ENCODE measurements at places on chromosomes 4 and X. TPM values are rescaled to one million over a fixed set of nuclear protein-coding genes. Genes with fewer than 3 reads are reported as not detected.

GRCh38 chr4:142230991-142231390 is 594.6 kb downstream of the IL15 start:
- no peak for DNase-seq

DNA sequence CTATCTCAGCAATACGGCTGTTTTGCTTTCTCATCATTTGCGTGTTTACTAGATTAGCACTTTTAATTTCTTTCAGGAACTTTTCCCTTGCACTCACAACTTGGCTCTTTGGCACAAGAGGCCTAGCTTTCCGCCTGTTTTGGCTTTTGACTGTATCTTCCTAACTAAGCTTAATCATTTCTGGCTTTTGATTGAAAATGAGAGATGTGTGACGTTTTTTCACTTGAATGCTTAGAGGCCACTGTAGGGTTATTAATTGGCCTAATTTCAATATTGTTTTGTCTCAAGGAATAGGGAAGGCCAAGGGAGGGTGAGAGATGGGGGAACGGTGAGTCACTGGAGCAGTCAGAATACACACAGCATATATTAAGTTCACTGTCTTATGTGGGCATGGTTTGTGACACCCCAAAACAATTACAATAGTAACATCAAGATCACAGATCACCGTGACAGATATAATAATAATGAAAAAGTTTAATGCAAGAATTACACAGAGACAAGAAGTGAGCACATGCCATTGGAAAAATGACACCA is 27.3 kb downstream of the MND1 start:
- DNase-seq = no peak

DNA sequence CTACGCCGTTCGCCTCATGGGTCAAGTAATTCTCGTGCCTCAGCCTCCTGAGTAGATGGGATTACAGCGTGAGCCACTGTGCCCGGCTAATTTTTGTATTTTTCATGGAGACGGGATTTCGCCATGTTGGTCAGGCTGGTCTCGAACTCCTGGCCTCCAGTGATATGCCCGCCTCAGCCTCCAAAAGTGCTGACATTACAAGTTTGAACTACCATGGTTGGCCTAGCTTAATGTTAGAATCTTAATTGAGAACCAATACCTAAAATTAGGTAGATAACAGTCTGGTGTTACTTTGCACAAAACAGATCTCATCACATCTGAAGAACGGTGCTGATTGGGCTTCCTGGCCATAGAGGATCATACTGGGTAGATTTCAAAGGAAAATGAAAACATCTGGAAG is 184.9 kb downstream of the VEGFC start:
- no peak for DNase-seq

DNA sequence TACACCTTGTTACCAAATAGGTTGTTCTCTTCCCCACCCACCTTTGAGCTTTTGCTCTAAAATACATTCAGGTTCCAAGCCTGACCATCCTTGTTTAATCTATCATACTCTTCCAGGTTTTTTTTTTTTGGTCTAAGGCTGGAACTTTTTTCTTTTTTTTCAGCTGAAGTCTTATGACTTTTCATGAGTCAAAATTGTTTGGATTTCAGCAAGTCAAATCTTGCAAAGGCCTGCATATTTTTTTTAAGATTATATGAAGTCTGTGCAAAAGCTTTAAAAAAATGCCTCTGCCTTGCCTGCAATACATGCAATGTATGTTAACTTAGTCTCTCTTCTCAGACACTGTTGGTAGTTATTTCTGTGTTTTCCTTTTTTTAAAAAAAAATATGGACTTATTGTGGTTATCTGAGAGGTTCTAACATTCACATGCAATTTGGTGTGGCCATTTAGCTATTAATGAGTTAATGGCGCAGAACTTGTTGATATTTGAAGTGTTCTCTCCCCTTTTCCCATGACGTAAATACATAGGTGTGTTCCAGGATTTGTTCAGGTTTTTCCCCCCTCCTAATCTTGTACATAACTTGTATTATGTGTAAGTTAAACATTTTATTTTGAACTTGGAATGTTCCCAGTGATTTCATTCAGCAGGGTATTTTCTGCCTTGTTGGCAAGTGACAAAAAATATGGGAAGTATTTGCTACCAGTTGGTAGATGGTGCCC is 58.7 kb downstream of the CCKAR start:
- DNase-seq = no peak

DNA sequence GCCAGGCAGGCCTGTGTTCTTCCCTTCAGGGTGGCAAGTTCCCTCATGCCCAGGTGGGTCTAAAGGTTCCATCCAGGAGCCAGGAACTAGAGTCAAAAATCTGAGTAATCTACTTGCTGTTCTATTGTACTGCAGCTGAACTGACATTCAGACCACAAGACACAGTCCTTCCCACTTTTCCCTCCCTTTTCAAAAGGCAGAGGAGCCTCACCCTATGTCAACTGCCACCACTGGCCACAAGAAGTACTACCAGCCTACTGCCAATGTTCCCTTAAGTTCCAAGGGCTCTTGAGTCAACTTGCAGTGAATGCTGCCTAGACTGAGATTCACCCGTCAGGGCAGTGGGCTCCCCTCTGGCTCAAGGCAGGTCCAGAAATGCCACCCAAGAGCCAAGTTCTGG is 133.5 kb downstream of the FAM47B start:
- no peak for DNase-seq

DNA sequence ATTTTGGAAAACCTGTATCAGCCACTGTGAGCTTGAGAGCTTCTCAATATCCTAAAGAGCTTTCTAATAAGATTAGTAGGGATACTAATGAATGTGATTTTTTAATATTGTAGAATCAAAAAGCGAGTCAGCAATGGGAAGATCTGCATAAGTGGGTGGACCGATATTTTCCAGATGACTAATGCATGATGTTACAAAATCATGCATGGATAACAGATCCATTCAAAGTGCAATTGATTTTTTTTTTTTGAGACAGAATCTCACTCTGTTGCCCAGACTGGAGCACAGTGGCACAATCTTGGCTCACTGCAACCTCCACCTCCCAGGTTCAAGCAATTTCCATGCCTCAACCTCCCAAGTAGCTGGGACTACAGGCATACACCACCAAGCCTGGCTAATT is 7.3 kb upstream of the CLDN2 start:
- DNase-seq = no peak

GRCh38 chrX:3143043-3143799 is 102.0 kb downstream of the ARSF start:
- peak; percentile 6 for DNase-seq

DNA sequence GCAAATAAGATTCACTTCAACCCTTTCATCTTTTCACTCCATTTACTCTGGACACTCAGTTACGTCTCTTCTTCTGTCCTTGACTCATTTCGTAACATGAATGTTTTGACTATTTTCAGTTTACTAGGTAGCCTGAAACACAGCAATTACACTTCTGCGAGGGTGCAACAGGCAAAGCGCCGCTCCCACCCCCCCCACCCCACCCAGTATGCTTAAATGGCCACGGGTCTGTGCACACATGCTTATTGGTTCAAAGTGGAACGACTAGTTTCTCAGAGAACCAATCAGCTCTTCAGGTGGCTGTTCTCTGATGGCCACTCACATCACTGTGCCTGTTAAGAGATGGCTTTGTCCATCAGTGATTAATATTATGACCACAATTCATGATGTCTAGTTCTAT is 3.5 kb downstream of the BEND4 start:
- no peak for DNase-seq

- DNase-seq = no peak
Observed at GRCh38 chrX:134538316-134538715, 78.4 kb downstream of the HPRT1 start.

GRCh38 chrX:49862093-49862492 is 17.2 kb upstream of the USP27X start:
- DNase-seq = no peak

GRCh38 chr4:114519368-114519767 is 79.2 kb upstream of the UGT8 start:
- DNase-seq = no peak

DNA sequence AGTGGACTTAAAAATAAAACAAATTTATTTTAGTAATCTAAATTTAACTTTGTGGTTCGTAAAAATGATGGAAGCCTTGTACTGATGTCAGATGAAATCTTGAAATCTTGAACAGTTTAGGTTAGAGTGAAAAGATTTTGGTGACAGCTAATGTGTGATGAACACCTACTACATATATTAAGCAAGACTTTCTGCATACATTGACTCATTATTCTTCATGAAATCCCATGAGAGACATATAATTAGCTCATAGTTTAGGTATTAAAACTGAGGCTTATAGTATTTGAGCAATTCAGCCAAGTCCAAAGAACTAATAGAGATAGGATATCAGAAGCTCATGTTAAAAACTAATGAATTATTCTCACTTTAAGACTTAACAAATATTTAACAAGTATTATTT is 66.9 kb upstream of the PCDH7 start:
- no peak for DNase-seq

DNA sequence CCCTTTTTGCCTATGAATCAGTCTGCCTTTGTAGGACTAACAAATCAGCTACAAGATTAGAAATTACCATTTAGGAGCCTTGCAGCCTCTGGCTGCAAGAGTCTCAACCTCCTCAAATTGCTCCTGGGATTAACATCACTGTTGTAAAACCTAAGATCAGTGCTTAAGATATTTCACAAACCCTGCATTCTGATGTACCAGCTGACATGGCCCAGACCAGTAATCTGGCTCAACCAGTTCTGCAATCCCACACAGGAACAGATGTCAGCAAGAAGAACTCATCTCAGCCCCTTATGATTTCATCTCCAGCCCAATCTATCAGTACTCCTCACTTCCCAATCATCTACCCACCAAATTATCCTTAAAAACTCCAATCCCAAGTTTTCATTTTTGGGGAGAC is 32.5 kb upstream of the AADAT start:
- no peak for DNase-seq

GRCh38 chr4:102612824-102613366 is 111.7 kb downstream of the NFKB1 start:
- no peak for DNase-seq

GRCh38 chrX:77900688-77901087 is 1.4 kb downstream of the COX7B start:
- no peak for DNase-seq

- DNase-seq = no peak
Observed at GRCh38 chr4:94267037-94267436, 59.4 kb downstream of the SMARCAD1 start.

DNA sequence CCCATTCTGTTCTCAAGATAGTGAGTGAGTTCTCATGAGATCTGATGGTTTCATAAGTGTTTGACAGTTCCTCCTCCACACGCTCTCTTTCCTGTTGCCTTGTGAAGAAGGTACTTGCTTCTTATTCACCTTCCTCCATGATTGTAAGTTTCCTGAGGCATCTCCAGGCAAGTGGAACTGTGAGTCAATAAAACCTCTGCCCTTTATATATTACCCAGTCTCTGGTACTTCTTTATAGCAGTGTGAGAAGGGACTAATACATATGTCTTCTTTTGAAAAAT is 58.4 kb downstream of the CFAP299 start:
- DNase-seq = no peak

DNA sequence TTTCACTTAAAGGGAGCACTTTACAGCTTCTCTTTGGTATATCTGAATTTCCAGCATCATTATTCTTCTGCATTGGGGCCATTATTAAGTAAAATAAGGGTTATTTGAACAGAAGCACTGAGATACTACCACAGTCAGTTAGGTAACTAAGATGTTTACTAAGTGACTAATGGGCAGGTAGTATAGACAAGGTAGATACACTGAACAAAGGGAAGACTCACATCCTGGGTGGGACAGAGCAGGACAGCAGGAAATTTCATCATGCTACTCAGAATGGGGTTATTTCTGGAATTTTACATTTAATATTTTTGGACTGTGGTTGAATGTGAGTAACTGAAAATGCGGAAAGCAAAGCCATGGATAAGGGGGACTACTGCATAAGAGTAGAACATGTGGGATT is 316.0 kb downstream of the CCSER1 start:
- no peak for DNase-seq

GRCh38 chrX:75155447-75155826 is 646 bp downstream of the ABCB7 start:
- no peak for DNase-seq

DNA sequence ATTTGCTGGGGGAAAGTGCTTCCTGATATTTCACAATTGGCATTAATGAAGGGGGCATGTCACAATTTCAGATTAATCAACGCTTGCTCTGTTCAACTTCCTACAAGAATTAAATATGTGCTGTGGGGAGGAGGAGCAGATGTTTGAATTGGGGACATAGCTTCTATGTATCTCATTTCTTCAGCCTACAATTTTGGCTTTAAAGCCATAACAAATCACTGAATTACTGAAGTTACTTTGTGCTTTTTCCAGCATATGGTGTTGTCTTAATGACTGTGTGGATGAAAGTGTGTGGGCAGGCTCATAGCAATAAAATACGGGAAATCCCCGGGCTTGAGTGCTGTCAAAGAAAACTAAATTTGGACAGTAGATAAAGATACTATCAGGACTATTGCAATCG is 813 bp downstream of the TLR7 start:
- no peak for DNase-seq

- DNase-seq = peak; percentile 10
Observed at GRCh38 chrX:39969099-39969818, 128.5 kb downstream of the BCOR start.

AP1S2 gene
- total RNA-seq = 33.0 TPM

SOX3 gene
- total RNA-seq = not detected

CT45A5 gene
- total RNA-seq = not detected

IRF2 gene
- 49.1 TPM for total RNA-seq

NMU gene
- total RNA-seq = 0.56 TPM

FAM9A gene
- not detected for total RNA-seq

ZAR1 gene
- not detected for total RNA-seq

TMSB15C gene
- total RNA-seq = 2.2 TPM

ASB12 gene
- 0.16 TPM for total RNA-seq

COX7B2 gene
- not detected for total RNA-seq

CITED1 gene
- total RNA-seq = not detected

RNF4 gene
- total RNA-seq = 93.3 TPM

ERVMER34-1 gene
- total RNA-seq = 0.12 TPM
